Choroid plexus epithelial cell (primary cell): ENCODE measurements at places on chromosomes 16 and 17.

DNA sequence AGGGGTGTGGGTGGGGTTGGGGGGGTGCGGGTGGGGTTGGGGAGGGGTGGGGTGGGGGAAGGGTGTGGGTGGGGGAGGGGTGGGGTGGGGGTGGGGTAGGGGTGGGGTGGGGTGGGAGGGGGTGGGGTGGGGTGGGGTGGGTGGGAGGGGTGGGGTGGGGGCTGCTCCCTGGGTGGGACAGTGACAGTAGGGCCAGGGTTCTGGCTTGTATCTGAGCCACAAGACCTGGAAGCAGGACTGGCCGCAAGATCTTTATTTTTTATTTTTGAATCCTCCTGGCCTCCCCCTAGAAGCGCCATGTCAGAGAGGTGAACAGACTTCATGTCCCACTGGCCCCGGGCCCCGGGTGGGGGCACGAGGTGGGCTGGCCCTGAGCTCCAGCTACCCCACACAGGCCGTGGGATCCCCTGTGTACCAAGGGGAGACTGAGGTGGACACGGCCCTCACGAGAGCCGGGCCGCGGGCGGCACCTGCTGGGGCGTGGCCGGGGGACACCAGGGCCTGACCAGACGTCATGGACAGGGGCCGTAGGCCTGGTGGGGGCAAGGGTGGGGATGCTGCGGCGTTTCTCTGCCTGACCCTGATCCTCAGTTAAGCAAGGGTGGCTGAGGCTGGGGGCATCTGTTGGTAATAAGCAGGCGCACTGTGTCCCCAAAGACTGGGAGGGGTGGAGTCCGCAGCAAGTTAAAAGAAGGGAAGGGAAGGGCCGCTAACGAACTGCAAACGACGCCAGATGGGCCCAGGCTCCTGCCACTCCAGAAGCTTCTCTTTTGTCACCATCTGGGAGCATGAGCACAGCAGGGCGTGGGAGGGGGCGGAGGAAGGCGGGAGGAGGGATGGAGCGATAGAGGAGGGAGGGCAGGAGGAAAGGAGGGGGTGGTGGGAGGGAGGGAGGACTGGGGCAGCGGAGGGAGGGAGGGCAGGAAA lies 22.3 kb upstream of the PABPN1L start:
- no peak for DNase-seq

DNA sequence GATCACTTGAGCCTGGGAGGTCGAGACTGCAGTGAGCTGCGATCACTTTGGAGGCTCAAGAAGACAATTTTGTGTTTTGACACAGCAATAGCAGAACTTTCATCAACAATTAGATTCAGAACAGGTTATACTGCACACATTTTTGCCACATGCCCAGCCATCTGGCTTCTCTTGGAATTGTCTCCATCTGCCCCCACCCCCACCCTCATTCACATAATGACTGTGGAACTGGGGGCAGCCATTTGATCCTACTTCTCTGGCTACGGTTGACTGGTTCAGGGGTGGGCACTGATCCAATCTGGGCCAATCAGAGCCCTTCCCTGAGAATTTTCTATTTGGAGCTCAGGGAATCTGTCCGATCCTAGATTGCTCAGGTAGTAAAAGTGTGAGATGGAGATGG lies 14.0 kb downstream of the TMEM92 start:
- DNase-seq = no peak

DNA sequence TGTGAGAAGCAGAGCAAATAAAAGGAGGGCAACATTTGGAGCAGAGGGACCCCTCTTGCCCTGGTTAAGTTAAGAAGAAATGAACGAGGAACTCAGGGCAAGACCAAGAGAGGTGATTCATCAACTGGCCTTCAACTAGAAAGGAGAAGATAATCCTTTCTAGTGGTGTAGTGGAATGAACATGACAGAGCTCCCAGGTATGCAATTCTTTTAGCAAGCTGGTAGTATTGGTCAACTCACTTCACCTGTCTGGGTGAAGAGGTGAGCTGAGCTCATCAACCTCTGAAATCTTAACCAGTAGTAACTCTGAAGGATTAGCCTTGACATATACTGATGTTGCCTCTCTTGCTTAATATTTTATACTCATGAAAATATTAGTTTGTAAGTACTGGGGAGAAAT lies 1024.7 kb upstream of the GOT2 start:
- DNase-seq = no peak

DNA sequence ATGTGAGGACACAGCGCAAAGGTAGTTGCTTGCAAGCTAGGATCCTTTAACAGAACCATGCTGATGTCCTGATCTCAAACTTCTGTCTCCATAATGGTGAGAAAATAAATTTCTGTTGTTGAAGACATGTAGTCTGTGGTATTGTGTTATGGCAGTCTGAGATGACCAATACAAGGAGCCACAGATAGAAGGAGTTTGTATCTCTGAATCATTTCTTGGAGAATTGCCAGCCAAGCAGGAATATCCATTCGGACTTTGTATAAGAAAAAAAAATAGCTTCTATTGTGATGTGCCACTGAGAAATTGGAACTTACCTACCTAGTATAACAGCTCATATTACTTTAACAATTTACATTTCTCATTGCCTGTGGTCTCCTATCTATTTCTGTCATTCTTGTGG lies 447.6 kb upstream of the CA10 start:
- DNase-seq = peak; percentile 1

GRCh38 chr17:43868226-43868994 lies 21.4 kb downstream of the CD300LG start:
- DNase-seq = no peak

DNA sequence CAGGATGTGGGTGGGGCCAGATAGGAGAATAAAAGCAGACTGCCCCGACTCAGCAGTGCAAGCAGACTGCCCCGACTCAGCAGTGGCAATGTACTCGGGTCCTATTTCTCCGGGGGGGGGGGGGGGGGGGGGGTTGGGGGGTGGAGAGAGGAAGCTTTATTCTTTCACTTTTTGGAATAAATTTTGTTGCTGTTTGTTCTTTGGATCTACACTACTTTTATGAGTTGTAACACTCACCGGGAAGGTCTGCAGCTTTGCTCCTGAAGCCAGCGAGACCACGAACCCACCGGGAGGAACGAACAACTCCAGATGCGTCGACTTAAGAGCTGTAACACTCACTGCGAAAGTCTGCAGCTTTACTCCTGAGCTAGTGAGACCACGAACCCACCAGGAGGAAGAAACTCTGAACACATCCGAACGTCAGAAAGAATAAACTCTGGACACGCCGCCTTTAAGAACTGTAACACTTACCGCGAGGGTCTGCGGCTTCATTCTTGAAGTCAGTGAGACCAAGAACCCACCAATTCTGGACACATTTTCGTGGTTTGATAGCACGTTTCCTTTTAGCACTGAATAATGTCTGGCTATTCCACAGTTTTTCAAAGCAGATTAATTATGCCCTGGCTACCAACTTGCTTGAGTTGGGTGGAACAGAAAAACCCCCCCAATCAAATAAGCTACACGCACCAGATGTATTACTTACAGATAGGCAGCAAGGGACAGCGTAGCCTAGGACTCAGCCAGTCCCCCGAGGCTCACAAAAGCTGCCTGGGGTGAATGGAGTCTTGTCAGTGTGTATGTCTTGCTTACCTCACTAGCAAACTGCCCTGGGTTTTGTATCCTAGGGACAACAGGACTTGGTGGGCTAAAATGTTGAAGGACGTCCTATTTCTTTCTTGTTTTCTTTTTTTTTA lies 11.9 kb downstream of the FZD2 start:
- DNase-seq = no peak

- DNase-seq = no peak
Measured at GRCh38 chr16:26742040-26742439, 324.7 kb upstream of the C16orf82 start.

DNA sequence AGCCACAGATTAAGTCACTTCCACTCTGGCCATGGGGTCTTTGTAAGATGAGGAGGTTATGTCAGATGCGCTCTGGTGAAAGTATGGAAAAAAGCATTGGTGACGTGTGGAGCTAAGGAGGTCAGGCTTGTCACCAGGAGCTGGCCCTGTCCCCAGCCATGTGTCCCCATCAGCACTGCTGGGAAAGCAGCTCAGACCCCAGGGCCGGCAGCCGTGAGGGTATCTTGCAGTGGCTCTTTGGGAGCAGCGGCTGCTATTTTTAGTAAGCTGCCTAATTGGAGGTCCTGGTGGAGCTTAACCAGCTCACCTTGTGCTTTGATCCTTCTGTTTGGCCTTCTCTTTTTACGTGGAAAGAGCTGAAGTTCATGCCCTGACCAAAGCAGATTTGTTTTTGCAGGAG lies 60.9 kb downstream of the MPRIP start:
- no peak for DNase-seq

- DNase-seq = no peak
Measured at GRCh38 chr17:72416054-72416675, 295.3 kb downstream of the SOX9 start.
